ENCODE measurements at places on chromosomes 1 and 21.

DNA sequence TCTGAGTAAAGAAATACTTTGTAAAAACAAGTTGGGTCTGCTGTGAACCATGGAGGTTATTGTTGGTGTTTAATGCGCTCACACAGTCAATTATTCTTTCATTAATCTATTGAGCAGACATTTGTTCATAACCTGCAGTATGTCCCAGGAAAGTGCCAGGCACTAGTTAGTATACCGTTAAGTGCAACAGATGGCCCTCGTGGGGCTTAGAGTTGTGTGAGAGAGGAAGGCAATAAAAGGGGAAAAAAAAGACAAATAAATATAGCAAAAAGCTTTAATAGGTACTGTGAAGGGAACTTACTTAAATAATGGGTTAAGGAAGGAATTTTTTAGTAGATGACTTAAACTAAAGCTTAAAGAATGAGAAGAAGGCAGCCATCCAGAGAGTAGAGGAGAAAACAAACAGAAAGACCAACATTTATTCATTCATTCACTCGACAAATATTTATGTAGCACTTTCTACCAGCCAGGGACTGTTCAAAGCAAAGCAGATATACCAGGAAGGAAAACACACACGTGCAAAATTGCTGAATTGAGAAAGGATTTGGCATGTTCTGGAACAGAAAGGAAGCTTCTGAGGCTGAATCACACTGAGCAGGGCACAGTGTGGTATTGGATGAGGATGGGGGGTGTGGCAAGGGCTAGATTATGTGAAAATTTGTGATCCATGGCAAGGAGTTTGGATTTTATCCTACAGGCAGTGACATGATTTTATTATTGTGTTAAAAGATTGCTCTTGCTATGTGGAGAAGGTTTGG, 296.1 kb upstream of the SGIP1 start:
- no peak for DNase-seq

GRCh38 chr1:178536844-178537371, 24.0 kb downstream of the TEX35 start:
- peak; percentile 46 for DNase-seq

GRCh38 chr1:112625696-112626095, 6.1 kb downstream of the CAPZA1 start:
- DNase-seq = peak; percentile 7

DNA sequence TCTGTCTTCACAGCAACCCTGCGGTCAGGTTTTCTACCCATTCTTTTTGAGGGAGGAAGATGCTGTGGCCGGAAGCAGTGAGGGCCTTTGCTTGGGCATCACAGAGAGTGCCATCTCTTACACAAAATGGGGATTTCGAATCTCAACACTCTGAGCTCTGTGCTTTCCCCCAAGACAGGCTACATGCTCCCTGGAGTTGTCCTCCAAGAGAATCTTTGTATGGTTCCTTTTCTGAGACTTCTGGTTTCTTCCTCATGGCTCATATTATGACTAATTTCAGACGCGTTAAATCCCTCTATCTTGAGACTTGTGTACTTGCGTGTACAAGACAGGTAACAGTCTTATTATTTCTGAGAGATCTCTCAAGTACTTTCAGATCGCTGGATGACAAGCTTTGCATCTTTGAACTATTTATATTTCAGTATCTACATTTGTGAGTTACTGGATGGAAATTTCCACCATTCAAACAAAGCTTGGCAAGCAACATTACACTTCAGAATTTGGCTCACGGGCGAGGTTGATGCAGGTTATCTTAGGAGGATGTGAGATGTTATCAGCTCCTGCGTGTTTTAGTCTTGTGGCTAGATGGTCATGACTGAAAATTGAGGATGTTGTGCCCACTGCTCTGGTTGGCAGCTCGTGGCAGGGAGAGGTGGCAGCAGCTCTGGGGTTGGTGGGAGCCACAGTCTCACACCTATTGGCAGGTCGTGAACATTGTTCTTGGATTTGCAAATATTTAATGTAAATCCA, 19.4 kb downstream of the ABCG1 start:
- DNase-seq = no peak

DNA sequence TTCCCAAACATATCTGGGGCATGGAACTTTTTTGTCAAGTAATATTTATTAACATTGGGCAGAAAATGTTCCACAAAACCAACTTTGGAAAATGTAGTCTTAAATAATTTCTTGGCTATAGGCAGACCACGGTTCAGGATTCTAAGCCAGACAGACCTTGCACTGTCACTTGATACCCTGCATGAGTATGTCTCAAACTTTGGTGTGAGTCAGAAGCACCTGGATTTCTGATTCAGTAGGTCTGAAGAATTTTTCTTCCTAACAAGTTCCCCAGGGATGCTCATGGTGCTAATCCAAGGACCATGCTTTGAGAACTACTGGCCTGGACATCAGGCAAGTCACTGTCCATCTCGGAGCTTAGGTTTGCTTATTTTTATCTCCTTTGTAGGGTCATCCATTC, 562.0 kb downstream of the PLPP3 start:
- peak; percentile 42 for DNase-seq

All from hindlimb muscle (tissue), 1 donor.